GM04504 (cell line): ENCODE measurements at places on chromosomes 7 and 10.

- DNase-seq, result no peak
Measured at GRCh38 chr7:15554744-15555143, 7.1 kb downstream of the AGMO start.

- DNase-seq, result no peak
Measured at GRCh38 chr10:77542710-77543259, 94.8 kb downstream of the KCNMA1 start.

- no peak for DNase-seq
Measured at GRCh38 chr10:24722676-24723385, 856 bp downstream of the ARHGAP21 start.

GRCh38 chr7:15581352-15581951 is 19.6 kb upstream of the AGMO start:
- DNase-seq, result no peak

GRCh38 chr10:31262672-31263071 is 56.3 kb upstream of the ZEB1 start:
- peak; percentile 67 for DNase-seq

- DNase-seq, result no peak
Measured at GRCh38 chr7:155702616-155703015, 58.2 kb downstream of the RBM33 start.
